ENCODE measurements at places on chromosomes 12 and 14.

GRCh38 chr14:49972131-49972671 lies 79.3 kb downstream of the ARF6 start:
- no peak for DNase-seq

DNA sequence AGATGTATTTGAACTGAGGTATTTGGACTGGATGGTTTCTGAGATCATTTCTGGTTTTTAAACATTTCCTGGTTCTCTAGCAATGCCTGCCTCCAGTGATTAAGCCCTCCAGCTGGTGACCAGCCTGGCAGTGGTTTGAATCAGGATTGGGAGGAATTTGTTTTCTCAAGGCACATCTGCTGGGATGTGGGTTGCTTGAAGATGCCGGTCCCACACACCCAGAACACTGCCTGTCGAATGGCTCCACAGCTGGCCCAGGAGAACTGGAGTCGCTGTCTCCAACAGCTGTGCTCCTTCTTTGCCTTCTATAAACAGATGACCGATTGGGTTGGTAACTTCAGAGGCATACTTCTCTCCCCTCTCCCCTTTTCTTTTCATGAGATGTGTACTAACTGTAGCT lies 258.0 kb upstream of the DDHD1 start:
- DNase-seq, result no peak

- no peak for DNase-seq
These were observed 1936.8 kb upstream of the SEL1L start for GRCh38 chr14:83470466-83470865.

- DNase-seq, result no peak
These were observed 48.9 kb downstream of the BDKRB1 start for GRCh38 chr14:96304956-96305355.

Measured in activated CD4-positive, alpha-beta T cell treated with anti-CD3 and anti-CD28 coated beads, Interleukin-2, amount 50 U/mL, for 1 hour (primary cell).